K562 (cell line): ENCODE measurements at places on chromosomes 12 and 14.

DNA sequence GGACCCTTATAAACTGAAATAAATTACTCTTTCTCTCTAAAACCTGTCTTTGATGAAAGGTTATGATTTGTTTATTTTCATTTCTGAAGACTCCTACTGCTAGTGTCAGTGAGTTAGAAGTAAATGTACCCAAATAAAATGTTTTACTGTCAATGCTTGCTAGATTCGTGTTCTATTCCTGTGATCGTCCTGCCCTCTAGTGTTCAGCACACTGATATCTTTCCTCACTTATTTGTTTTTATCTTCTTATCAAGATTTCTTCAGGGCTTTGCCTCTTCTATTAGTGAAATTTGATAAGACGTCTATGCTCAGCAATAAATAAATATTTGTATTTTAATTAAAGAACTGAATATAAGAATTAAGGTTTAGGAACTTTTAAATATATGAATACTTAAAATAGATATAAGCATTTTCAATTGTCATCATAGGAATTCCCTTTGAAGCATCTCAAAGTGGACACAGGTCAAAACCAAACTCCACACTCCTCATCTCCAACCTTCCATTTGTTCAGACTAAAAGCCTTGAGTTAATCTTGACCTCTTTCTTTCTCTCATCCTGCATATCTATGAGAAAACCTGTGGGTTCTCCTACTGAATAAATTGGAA lies 75.8 kb downstream of the C12orf50 start:
- no peak for DNase-seq

DNA sequence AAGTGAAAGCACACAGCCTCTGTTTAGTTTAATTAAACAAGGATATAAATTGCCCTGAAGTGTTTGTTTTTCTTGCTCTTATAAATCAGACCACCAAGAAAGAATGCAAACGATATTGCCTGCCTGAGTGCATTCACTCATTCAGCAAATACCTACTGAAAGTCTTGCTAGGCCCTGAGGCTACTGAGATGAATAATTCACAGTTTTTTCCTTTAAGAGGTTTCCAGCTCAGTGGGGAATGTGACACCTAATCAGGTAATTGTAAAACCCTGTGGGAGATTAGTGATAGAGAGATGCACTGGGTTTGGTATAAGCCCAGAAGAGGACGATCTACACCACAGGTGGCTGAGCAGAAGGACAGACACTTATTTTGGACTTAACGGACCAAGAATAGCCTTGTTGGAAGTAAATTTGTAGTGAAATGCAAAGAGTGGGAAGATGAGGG lies 151.4 kb downstream of the SLC35F4 start:
- DNase-seq: no peak

GRCh38 chr14:96574633-96575632 lies 72.8 kb downstream of the PAPOLA start:
- no peak for DNase-seq

GRCh38 chr12:7571257-7571656 lies 67.7 kb upstream of the CD163 start:
- DNase-seq: no peak

GRCh38 chr12:56143217-56143616 lies 9.2 kb upstream of the MYL6B start:
- DNase-seq: no peak

GRCh38 chr12:4031703-4032291 lies 158.6 kb upstream of the PARP11 start:
- no peak for DNase-seq

DNA sequence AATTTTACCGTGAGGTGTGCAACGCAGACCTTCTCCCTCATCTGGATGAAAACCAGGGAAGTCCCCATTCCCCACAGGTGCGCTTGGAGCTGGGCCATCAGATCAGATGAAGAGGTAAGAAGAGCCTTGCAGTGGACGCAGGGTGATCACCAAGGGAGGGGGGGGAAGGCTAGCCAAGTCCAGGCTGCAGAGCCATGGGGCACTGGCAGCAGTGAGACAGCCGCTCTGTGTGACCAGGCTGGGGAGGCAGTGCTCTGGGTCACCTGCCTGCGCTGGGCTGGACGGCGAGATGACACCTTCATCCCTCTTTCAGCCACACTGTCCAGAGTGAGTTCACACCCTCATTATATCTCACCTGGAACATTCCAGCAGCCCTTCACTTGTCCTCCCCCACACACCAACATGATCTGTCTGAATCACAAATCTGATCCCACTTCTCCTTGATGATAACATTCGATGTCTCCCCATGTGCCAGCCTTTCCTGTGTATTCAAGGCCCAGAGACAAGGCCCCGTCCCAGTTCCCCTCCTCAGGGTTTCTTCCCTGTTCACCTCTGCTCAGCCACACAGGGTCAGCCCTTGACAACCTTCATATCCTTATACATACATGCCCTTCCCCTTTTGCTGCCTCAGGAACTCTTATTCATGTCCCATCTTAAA lies 65.9 kb upstream of the VASH1 start:
- DNase-seq: no peak

GRCh38 chr12:60093428-60093827 lies 497.6 kb downstream of the SLC16A7 start:
- DNase-seq: no peak
